ENCODE measurements at places on chromosomes 13 and 19. TPM values are rescaled to one million over a fixed set of nuclear protein-coding genes. Genes with fewer than 3 reads are reported as not detected.

DNA sequence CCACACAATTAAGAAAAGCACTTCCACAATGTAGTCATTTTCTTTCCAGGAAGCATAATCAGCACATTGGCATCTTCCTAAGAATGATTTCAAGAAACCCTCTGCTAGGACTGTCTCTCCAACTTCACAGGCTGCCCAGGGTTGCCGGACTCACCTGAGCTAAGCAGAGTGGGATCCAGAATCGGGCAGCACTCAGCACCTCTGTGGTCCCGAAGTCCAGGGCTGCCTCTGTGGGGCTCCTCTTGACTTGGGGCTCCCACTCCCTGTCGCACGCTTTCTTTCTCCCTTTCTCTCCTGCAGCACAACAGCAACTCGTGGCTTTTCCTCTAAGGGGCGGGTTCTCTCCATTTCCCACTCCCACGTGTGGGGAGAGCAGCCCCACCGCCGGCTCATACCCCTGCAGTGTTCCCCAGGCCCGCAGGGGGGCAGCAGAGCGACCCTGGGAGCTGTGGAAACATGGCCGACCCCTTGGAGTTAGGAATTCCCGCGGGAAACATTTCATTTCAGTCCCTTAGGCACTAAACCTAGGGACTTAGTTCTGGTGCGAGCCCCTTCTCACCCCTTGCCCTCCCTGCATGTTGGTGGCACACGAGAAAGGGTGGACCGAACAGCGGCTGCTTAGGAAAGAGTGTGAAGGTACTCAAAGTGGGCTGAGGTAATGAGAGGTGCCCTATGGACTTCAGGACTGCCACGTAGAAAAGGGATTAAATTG, at the start of gene TMEM272:
Gene TMEM272 (minus strand): TSS at position 316 of the 712 bp plus-strand sequence. CDS start 6,647 bp downstream, outside the sequence.
- peak; percentile 40 for DNase-seq

PPP1R12C gene
- total RNA-seq = 102 TPM

PRODH2 gene
- total RNA-seq = not detected

GRCh38 chr19:43639519-43640423, at the start of gene CADM4:
CADM4 (minus strand) TSS chr19:43639850; CDS start chr19:43639790, 60 bp downstream.
- peak; percentile 48 for DNase-seq

MIR17HG gene
- total RNA-seq = 1.4 TPM

DNA sequence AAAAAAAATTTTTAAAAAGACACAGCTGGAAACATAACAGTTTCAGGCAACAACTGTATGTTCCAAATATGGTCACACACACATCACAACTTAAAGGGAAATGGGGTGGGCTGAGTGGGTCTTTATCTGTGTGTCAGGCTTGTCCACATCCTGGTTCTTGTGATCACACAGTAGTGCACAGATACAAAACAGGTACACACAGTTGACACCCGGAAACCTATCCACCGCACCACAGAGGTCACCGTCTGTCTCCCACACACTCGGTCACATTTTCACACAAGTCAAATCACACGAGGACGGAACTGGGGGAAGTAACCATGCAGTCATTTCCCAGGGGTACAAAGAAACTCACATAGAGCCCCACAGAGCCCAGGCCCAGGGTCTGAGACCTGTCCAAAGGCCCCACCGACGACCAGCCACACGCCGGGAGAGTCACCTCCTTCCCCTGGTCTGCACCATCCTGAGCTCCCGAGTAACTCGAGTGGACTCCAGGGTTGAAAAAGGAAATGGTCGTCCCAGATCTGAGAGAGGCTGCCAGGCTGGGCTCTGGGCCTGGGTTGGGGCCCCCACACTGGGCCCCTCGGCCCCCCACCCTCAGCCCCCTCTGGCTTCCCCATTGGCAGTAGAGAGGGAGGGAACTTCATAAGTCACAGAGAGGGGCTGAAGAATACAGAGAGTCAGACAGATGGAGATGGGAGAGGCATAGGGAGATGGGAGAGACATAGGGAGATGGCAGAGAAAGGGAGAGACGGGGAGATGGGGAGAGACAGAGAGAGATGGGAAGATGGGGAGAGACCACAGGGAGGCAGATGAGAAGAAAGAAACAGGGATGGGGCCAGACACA, 1.3 kb upstream of the PPAN start:
- DNase-seq = no peak

All from left colon (tissue), 2 donors.